ENCODE measurements at places on chromosomes 3 and 15.

- DNase-seq, result no peak
Measured at GRCh38 chr3:53161450-53161819, 426 bp downstream of the PRKCD start.

GRCh38 chr15:78619022-78619950, 1.5 kb downstream of the CHRNA3 start:
- no peak for DNase-seq

DNA sequence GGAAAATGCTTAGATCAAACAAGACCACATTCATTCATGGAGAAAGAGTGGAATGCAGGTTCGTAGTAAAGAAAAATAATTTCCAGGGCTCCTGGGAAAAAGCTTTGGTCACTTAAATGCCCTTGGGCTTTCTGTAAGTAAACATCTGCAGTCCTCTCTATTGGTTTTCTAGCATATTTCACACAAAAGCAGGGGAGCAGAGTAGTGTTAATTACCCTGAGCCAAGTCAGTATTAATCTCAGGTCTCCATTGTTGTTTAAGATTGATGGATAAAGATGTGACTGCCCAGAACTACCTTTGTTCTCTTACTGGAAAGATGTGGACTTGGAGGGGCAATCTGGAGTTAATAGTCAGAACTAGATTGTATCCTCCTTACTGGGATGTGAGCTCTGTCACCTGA, 242.6 kb downstream of the PTPRG start:
- DNase-seq, result no peak

DNA sequence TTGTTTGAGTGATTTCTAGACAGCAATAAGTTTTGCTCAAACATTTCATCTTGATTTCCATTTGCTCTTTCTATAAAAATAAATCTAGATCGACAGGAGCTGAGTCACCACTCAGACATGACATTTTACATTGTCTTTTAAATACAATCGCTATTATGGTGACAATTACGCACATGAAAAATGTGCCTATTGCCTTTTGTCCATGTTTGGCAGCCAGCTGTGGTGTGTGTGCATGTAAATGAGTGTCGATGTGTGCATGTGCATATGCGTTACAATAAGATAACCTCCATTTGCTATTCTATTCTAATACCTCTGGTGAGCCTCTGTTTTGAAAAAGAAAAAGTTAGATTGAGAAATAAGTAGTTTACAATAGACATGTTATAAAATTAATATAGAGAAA, 89.7 kb upstream of the GRM7 start:
- DNase-seq, result no peak

GRCh38 chr15:43249699-43250203, 17.0 kb downstream of the TGM5 start:
- DNase-seq, result no peak

GRCh38 chr3:69113536-69113935, 8.9 kb downstream of the LMOD3 start:
- DNase-seq, result no peak

DNA sequence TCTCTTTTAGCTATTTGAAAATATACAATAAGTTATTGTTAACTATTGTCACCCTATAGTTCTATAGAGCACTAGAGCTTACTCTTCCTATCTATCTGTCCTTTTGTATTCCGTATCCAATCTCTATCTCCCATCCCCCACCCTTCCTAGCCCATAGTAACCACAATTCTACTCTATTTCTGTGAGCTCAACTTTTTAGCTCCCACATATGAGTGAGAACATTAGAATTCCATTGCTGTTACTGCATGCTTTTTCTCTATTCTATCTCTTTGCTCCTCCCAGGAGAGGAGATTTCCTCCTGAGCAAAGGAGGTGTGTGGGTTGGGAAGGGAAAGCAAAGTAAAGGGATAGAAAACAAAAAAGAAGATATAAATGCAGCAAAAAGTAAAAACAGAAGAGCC, 105.6 kb upstream of the SLC4A7 start:
- no peak for DNase-seq

DNA sequence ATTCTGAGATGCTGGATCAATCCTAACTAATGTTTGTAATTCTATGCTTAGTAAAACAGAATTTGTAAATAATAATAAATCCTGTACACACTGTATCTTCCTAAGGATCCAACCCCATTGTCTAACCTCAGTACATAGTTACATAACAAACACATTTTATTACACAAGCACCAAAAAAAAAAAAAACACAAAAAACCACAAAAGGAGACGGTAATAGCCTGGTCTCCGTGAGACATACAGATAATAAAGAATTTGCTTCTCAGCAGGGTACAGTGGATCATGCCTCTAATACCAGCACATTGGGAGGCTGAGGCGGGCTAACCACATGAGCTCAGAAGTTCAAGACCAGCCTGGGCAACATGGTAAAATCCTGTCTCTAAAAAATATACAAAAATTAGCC, 558.7 kb downstream of the MAGI1 start:
- DNase-seq, result no peak

GRCh38 chr3:190435618-190436017, 14.1 kb downstream of the TMEM207 start:
- DNase-seq, result no peak

DNA sequence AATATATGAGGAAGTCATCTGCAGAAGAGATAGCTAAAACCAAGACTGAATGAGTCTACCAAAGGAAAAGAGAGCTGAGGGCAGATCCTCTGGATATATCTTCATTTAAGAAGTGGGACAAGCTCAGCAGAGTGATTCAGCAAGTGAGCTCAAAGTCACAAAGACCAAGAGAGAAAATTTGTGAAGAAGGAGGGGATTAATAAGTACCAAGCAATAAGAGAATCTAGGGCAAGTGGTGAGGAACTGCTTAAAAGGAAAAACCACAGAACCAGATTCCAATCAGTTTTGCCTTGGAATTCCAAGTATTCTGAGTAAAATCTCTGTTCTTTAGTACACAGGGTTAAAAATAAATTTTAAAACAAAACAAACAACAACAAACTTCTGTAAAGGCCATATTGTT, 3.6 kb downstream of the EHHADH start:
- DNase-seq, result no peak

- DNase-seq, result no peak
Measured at GRCh38 chr15:67215102-67215501, 39.4 kb downstream of the AAGAB start.

DNA sequence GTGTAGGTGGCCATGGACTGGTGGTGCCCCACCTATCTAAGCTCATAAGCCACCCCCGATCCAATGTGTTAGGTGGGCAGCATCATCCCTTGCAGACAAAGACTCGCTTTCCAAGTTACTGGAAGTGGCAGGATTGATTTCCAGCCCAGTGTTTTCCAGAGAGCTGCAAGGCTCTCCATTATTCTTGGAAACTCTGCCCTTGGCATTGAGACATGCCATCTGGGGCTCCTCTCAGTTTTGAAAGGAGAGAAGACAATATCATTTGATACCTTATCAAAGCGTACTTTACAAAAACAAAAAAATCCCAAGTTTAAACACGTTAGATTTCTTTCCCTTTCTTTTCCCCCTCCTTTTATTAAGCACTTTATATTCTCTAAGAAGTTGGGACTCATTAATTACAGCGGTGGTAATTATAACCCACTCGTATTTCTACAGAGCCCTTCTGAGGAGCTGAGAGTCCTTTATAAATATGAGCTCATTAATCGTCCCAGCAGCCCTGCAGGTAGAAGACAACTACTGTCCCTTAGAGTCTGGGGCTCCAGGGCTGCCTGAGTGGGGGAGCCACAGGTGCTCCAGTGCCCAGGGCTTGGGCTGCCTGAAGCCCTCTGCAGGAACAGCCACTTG, 226.1 kb downstream of the TLE3 start:
- DNase-seq, result no peak

- peak; percentile 34 for DNase-seq
Measured at GRCh38 chr15:77036537-77037387, 34.1 kb downstream of the TSPAN3 start.

- no peak for DNase-seq
Measured at GRCh38 chr3:60629816-60630215, 621.4 kb downstream of the FHIT start.

DNA sequence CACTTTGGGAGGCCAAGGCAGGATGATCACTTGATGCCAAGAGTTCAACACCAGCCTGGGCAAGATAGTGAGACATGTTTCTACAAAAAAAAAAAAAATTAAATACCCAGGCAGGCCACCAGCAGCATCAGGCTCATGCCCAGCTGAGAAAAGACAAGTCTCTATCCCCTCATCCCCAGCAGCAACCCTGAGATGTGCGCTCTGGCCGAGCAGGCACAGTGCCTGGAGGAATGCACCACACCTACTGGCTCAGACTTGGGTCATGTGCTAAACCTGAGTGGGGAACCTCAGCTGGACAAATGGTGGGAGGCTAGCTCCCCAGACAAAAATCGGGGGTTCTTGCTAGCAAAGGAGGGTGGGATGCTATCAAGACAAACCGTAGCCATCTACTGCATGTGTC, 10.2 kb upstream of the CCDC174 start:
- DNase-seq, result no peak

- no peak for DNase-seq
Measured at GRCh38 chr3:72436863-72437592, 411.2 kb downstream of the SHQ1 start.

Measured in head of caudate nucleus (tissue), 42 donors.